ENCODE measurements at places on chromosomes 6 and 20.

- no peak for DNase-seq
Measured at GRCh38 chr6:88490195-88490907, 324.2 kb upstream of the CNR1 start.

- DNase-seq, result no peak
Measured at GRCh38 chr6:157929765-157930319, 51.8 kb upstream of the SYNJ2 start.

DNA sequence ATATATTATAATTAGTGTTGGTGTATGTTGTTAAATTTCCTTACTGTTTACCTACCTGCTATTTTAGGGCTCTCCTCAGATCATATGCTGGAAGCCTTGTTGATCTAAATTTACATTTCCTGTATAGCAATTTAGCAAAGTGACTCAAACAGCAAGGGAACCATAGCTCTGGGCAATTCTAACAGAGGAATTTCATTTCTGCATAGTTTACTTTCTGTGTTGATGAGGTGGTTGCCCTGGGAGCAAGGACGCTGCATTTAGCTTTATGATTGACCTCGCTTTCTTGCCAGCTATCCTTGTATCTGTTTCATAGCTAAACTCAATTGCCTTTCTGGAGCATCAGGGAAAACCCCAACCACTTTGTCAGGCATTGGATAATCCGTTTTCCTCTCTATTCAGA is 810.8 kb downstream of the GRIK2 start:
- no peak for DNase-seq

GRCh38 chr6:135195041-135195440 is 13.9 kb downstream of the MYB start:
- no peak for DNase-seq

DNA sequence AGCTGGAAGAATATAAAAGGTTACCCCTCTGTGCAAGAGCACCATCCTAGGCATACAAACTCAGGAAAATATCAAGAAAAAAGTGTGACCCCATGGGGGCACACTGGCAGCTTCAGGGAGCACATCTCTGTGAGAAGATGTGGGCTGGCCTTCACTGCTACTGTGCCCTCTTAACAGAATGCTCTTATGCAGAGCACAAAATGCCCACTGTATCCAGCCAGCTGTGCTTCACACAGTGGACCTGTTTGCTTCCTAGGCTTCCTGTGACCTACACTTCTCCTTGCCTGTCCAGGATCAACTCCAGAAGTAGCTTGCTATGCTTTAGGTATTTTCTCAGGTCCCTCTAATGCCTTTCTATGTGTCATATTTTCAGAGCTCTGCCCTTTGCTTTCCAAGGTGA is 380.2 kb upstream of the MMS22L start:
- DNase-seq, result no peak

Data from activated CD4-positive, CD25-positive, alpha-beta regulatory T cell treated with anti-CD3 and anti-CD28 coated beads, Interleukin-2, amount 50 U/mL, for 16 hours (primary cell).